ENCODE measurements at places on chromosomes 1 and 21.

DNA sequence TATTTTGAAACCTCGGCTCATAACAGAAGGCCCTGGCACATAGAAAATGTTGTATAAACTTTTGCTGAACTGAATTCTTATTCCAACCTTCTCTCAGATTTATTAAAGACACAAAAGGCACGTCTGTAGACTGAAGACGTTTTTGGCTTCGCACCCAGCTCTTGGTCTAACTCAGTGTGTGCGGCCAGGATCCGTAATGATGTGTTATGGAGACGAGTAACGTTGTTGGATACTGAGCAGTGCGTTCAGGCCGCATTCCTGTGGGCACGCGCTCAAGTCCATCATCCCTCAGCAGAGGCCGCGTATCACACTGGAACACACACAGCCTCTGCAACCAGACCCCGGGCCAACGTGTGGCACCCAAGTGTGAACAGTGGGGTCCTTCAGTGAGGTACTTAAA is 154.8 kb upstream of the RAB4A start:
- no peak for DNase-seq

DNA sequence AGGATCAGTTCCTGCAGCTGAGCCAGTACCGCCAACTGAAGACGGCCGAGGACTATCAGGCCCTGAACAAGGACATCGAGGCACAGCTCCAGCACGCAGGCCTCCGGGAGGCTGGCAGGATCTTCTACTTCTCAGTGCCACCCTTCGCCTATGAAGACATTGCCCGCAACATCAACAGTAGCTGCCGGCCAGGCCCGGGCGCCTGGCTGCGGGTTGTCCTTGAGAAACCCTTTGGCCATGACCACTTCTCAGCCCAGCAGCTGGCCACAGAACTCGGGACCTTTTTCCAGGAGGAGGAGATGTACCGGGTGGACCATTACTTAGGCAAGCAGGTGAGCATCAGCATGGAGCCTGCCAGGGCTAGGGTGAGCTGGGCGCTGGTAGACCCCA is 10.7 kb downstream of the H6PD start:
- DNase-seq, result no peak

GRCh38 chr1:224632921-224633321 is 16.8 kb downstream of the CNIH3 start:
- DNase-seq, result no peak

DNA sequence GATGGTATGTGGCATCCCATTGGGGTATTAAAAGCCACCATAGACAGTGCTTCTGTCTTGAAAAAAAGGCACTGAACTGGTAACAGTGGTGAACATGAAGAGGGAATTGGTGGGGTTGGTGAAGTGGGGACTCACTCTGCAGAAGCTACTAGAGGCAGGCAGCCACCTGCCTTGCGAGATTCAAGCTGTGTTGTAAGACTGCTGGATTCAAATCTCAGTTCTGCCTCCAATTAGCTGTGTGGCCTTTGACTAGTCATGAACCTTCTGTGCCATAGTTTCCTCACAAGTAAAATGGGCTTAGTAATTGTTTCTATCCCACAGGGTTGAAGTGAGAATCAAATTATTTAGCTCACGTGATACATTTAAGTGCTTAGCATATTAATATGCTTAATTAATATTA is 16.6 kb upstream of the ELOA start:
- no peak for DNase-seq

GRCh38 chr1:59266180-59266926 is 30.5 kb upstream of the FGGY start:
- no peak for DNase-seq

- no peak for DNase-seq
These were observed 442.9 kb upstream of the NEGR1 start for GRCh38 chr1:72724951-72725861.

GRCh38 chr21:34534522-34534921 is 22.5 kb upstream of the KCNE1 start:
- no peak for DNase-seq

Data from endothelial cell of umbilical vein (primary cell).